ENCODE measurements at places on chromosomes 5 and 9.

DNA sequence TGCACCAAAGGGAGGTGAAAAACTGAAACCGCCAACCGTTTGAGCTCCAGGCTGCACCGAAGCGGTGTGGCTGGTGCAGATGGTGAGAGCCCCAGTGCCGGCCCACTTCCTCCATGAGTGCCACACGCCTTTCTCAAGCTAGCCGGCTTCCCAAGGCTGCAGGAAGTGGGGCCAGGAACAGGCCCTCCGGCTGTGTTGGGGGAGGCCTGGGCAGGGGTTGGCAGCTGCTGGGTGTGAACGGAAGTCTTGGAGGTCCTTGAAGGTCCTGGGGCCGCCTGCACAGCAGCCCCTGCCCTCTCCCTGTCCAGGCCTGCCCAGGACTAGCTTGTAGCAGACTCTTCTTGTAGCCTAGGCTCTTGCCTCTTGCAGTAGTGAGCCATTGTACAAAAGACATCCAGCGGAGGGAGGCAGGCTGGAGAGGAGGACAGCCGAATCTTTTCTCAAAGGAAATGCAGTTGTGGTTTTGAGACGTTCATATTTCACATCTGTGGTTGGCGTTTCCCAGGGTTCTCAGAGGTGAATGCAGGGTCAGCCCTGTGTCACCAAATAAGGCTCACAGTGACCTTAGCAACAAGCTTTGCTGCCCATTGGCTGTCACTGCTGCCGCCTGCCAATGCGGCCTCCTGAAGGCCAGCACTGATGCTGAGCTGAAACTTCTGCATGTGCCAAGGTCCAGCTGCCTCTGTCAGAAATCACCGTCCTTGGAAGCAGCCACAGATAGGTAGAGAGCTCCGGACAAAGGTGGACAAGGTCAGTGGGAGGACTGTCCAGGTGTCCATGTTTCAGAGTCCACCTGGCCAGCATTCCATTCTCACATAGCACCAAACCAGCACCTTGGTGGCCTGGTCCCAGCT, 23.9 kb downstream of the IRF1 start:
- DNase-seq: no peak

- no peak for DNase-seq
Measured at GRCh38 chr9:36551910-36552309, 20.8 kb upstream of the MELK start.

GRCh38 chr9:77866878-77867277, 164.7 kb downstream of the GNAQ start:
- no peak for DNase-seq

- peak; percentile 91 for DNase-seq
Measured at GRCh38 chr9:74503666-74504065, 6.5 kb downstream of the RORB start.

DNA sequence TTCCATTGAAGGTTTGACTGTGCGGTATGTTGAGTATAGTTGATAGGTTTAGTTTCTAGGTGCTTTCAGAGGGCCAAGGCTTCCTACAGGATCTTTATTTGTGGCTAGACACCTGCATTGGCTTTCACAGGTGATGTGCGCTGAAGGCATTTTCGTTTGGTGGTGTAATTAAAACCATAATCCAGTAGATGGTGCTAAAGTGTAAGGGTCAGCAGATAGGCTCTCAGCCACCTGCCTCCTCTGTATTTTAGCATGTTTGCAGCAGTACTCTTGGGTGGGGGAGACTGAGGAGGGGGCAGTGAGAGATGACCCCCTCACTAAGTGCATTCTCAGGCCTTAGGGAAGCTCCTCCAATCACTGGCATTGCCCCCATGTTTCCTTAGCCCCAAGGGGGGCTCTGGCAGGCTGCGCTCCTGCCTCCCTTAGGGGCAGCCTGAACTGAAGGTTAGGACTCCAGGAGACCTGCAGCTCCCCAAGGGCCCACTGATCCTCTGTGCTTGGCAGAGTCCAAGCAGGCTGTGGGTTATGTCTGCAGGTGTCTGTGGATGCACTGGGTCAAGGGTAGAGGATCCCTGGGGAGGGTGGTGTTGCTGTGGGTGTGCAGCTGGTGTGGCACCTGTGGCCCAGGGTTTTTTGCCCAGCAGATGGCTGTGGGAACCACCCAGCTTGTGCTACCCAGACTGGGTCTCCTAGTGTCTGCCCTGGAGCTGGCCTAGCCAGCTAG, 23.4 kb downstream of the CDK20 start:
- peak; percentile 59 for DNase-seq

- no peak for DNase-seq
Measured at GRCh38 chr5:107483231-107484024, 187.3 kb downstream of the EFNA5 start.

GRCh38 chr5:120794121-120794520, 330.0 kb downstream of the PRR16 start:
- no peak for DNase-seq

- no peak for DNase-seq
Measured at GRCh38 chr5:160835818-160836528, 16.0 kb downstream of the ATP10B start.

All from eye (tissue), 1 donor.